Left ventricle myocardium inferior (tissue), 1 donor: ENCODE measurements at places on chromosomes 12 and 14. TPM values are rescaled to one million over a fixed set of nuclear protein-coding genes. Genes with fewer than 3 reads are reported as not detected.

The CD163L1 gene
- 2.5 TPM for total RNA-seq

The MFAP5 gene
- 55.8 TPM for total RNA-seq

- H3K4me1 ChIP-seq = no peaks in the 10 kb centered on the region
- DNase-seq = no peak
- H3K36me3 ChIP-seq = no peaks in the 10 kb centered on the region
- H3K4me3 ChIP-seq = no peak overlapping the region
- no peaks in the 10 kb centered on the region for H3K27me3 ChIP-seq
These were observed 121.2 kb upstream of the LRIG3 start for GRCh38 chr12:59041241-59042121.

DNA sequence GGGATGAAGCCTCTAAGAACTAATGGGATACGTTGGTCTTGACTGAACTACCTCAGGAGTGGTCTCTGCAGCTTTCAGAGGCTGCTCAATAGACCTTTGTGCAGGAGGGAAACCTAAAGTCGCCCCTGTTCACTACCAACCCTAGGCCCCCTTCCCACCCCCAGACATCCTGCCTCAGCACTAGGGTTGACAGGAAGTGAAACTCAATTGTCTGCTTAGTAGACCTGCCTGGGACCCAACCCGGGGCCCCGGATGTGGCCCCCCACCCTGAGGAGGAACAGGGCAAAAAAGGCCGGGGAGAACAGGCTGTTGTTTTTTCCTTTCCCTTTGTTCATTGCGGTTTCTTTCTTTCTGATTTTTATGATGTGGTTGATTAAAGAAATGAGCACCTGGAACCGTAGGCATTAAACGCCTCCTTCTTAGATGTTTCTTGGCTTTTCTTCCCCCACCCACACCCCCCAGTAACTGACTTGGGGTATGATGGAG is 1.6 kb upstream of the DGKA start:
- peaks cover 75% of the 10 kb centered on the region for H3K4me1 ChIP-seq
- no peaks in the 10 kb centered on the region for H3K36me3 ChIP-seq
- H3K4me3 ChIP-seq = no peak overlapping the region
- H3K27me3 ChIP-seq = no peaks in the 10 kb centered on the region

GRCh38 chr12:108340037-108340436 is 926 bp upstream of the CMKLR1 start:
- no peak overlapping the region for H3K4me3 ChIP-seq
- peaks cover 21% of the 10 kb centered on the region for H3K4me1 ChIP-seq
- no peaks in the 10 kb centered on the region for H3K36me3 ChIP-seq
- peaks cover 33% of the 10 kb centered on the region for H3K27me3 ChIP-seq
- peak overlapping the region; percentile 82 for H3K27ac ChIP-seq

- no peak overlapping the region for H3K27ac ChIP-seq
- no peak overlapping the region for H3K4me3 ChIP-seq
- no peaks in the 10 kb centered on the region for H3K4me1 ChIP-seq
- H3K27me3 ChIP-seq = no peaks in the 10 kb centered on the region
These were observed 264.0 kb downstream of the ATXN7L3B start for GRCh38 chr12:74801625-74802024.

DNA sequence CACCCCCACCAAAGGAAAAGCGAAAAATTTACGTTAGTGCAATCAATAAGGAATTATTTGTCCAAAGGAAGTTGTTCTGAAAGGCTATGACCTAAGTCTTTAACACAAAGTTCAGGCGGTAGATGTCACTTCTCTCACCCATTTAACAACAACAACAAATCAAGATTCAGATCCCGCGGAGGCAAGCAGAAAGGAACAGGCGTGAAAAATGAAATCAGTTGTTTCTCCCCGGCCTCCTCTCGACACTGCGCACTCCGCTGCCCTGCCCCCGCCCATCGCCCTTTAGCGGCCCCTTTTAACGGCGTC is 1.4 kb downstream of the DENND5B start:
- H3K27ac ChIP-seq = peak overlapping the region; percentile 98
- H3K27me3 ChIP-seq = no peaks in the 10 kb centered on the region
- peaks cover 69% of the 10 kb centered on the region for H3K4me1 ChIP-seq
- DNase-seq = peak; percentile 73
- no peaks in the 10 kb centered on the region for H3K36me3 ChIP-seq
- H3K4me3 ChIP-seq = peak overlapping the region; percentile 88

DNA sequence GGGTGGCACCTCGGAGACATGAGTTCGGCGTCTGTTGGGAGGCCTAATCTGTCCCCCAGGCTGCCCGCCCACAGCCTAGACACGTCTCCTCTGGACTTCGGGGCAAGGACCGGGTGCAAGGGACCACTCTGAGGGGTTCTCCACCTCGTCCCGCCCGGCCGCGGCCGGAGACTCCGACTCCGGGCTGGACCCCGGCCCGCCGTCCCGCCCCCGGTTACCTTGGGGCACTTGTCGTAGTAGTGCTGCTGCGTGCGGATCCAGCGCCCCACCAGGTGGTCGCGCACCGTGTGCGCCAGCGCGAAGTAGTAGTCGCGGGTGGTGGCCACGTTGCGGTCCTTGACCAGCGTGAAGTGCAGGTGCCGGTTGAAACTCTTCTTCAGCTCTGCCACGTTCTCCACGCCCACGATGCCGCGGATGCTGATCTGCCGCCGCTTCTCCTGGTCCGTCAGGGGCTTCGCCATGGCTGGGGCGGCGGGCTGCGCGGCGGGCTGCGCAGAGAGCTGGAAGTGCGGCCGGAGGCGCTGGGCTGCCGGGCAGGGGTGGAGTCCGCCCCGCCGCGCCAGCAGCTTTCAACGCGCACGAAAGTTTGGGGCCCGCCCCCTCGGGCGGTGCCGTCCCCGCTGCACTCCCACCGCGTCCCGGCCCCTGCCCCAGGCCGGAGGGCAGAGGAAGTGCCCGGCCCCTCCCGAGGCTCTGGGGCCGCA is at the start of gene PYGL:
TSS of gene PYGL (minus strand) at position 541 of the 704 bp plus-strand sequence. CDS start at position 461, 80 bp downstream.
- H3K27ac ChIP-seq = peak within 1 kb of the TSS; percentile 83
- peaks cover 22% of the 10 kb centered on the region for H3K4me1 ChIP-seq
- H3K4me3 ChIP-seq = peak within 1 kb of the TSS; percentile 89
- peaks cover 6% of the 10 kb centered on the region for H3K27me3 ChIP-seq
- peak; percentile 83 for DNase-seq
- H3K36me3 ChIP-seq = no peaks in the 10 kb centered on the region
